ENCODE measurements at places on chromosomes 16 and 17. TPM values are rescaled to one million over a fixed set of nuclear protein-coding genes. Genes with fewer than 3 reads are reported as not detected.

The ASGR1 gene
- 0.25 TPM for total RNA-seq

The SGSH gene
- 19.4 TPM for total RNA-seq

The ORAI3 gene
- total RNA-seq: 45.4 TPM

The OR3A2 gene
- total RNA-seq: not detected

The ALDH3A1 gene
- total RNA-seq: 4.0 TPM

Data from cardiac ventricle fibroblast (primary cell).